ENCODE measurements at places on chromosomes 2 and 18.

DNA sequence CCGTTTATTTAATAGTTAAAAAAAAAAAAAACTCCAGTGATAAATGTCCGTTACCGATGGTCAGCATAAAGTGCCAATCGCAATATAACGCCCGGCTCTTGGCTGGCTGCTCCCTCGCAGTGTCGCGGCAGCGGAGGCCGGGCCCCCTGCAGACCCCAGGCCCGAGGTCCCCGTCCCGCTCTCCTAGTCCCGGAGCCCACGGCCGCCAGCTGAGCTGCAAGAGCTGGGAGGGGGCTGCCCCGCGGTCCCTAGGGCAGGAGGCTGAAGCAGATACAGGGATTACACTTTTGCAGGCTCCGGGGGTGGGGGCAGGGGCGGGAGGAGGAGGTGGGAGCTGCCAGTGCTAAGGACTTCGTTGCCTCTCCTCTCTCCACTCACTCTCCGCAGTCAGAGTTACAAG is 6.9 kb downstream of the OSR1 start:
- no peak for DNase-seq

GRCh38 chr2:204177977-204178522 is 241.5 kb downstream of the ICOS start:
- peak; percentile 67 for DNase-seq

- no peak for DNase-seq
Observed at GRCh38 chr2:100011272-100011731, 131.1 kb downstream of the AFF3 start.

DNA sequence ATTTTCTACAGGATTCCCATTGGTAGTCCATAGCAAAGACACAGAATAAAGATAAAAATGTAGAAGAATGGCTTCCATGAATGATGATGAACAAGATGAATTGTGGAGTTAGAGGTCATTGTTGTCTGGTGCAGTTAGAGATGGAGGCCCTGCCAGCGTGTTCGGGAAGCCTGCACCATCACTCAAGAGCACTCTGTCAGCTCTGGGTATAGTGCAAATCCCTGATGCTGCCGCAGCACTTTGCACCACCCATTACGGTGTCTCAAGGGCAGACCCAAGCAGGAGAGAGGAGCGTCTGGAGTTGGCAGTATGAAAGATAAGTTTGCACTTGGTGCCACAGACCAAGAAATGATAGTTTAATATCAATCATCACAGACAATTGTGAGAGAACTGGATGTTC is 181.6 kb upstream of the CHST9 start:
- no peak for DNase-seq

DNA sequence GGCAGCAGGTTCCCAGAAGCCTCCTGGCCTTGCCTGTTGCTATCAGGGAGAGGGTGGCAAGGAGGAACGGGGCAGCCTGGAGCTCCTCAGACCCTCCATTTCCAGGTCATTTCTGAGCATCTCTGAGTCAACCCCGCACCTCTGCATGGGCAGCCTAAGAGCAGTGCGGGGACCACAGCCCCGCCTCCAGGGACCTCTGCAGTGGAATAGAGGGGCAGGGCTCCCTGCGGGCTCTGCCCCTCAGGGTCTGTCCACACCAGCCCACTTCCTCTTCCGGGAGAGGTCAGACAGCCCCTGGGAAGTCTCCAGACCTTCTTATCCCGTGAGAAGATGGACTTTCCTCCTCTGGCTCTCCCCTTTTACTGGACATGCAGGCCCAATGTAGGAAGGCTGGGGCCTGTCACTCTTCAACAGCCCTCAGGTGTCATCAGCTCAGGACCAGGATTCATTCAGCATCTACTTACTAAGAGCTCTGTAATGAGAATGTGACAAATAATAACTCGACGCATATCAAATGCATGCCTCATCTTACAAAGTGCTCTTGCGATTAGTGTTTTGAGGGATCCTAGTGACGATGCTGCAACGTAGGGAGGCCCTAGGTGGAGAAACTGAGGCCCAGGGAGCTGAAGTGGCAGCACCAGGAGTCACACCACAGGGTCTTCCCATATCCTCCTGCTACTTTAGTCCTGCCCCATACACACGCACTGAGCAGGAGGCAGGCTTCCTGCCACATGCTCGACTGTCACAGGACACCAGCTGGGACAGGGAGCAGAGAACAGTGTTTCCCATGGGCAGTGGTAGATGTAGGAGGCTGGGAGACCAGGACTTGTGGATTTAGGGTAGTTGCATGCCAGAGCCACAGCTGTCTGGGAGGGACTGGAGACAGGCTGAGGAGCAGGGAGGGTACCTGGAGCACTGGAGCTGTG is 28.0 kb downstream of the SH2D6 start:
- DNase-seq = no peak

GRCh38 chr2:107634172-107634571 is 192.5 kb upstream of the RGPD4 start:
- no peak for DNase-seq

DNA sequence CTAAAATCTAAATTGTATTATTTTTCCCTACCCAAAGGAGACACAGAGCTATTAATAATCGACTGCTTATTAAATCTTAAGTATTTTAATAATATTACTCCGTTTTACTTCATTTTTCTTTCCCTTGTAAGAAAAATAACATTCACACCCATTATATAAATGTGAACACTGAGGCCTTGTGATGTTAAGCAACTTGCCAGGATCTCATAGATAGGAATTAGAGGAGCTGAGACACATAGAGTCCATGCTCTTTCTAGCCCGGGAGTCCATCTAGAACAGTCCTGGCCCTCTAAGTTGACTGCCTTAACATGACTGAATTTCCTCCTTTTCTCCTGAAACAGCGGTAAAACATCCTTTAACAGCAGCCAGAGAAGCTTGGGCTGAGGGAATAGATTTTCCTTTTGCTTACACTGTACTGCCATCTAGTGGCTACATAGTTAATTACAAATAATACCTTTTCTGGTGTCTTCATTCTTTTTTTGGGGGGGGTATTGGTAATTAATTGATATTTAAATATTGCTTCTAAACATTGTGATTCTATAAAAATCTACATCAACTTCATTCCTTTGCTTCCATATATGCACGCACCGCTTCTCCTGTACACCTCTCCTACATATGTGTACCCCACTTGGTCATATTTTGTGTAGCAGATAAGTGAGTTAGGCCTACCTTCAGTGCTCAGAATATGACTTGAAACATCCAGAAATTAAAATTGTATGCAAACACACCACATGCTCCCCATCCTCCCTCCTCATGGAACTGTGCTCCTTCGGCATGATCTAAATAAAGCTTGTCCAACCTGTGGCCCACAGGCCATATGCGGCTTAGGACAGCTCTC is 125.8 kb upstream of the HNMT start:
- peak; percentile 45 for DNase-seq

DNA sequence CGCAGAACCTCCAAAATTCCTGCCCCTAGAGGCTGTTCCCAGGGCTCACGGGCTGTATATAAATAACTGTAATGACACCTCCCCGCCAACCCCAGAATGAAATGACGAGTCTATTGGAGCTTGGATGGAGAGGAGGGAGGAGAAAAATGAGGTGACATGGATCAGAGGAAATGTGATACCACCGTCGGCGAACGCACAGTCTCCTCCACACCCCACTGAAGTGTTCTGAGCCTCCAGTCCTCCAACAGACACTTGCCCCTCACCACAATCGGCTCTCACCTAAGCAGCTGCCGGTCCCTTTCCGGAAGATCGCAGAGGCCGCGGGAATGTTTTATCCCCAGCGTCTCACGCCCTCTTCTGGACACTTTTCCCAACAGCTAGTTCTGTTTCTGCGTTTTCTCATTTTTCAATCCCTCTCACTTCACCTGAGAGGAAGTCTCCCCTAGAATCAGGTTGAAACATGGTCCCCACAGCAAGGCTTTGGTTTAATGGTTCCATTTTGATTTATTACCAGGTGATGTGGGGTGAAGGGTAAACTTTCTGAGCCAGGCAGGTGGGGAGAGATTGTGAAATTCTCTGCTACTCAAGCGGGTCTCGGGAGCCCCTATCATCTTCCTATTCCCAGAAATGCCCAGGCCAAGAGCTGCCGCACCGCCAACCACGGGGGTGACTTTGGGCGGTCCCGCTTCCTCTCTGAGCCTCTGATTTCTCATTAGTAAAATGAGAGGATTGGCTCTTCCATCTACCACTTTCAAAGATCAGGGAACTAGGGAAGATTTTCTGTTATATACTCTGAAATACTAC is 9.1 kb upstream of the MYO5B start:
- DNase-seq = peak; percentile 3

- no peak for DNase-seq
Observed at GRCh38 chr18:37425222-37425621, 140.4 kb downstream of the CELF4 start.

- DNase-seq = no peak
Observed at GRCh38 chr2:14492920-14493503, 139.5 kb upstream of the LRATD1 start.

GRCh38 chr2:598058-598802 is 79.0 kb downstream of the TMEM18 start:
- DNase-seq = no peak

DNA sequence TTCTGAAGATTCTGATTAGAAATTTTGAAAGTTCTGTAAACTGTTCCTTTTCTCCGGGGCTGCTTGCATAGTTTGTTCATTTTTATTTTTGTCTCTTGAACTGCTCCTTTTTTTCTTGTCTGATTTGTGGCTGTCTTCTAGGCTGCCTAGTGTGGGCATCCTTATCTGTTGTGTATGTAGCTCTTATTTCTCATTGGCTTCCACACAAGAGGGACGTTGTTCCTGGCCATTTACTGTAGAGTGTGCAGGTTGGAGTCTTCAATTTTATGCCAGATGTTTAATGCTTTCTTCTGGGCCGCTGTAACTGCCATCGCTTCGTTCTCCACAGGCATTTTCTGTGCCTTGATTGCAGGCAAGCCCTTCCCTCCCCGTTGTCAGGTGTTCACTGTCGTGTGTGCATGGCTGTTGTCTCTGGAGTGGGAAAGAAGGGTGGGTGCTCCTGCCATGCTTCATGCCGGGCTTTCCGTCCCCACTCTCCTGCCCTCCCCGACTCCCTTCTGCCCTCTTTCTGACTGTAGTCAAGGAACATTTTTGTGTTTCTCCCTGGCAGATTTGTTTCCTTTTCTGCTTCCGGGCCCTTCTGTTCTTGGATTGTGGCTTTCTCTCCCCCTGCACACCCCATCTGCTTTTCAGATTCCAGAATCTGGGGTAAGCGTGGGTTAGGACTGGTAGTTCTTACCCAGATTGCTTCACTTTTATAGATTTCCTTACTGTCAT is 15.5 kb downstream of the CEP192 start:
- no peak for DNase-seq

- no peak for DNase-seq
Observed at GRCh38 chr2:203732953-203733510, 26.6 kb downstream of the CD28 start.

DNA sequence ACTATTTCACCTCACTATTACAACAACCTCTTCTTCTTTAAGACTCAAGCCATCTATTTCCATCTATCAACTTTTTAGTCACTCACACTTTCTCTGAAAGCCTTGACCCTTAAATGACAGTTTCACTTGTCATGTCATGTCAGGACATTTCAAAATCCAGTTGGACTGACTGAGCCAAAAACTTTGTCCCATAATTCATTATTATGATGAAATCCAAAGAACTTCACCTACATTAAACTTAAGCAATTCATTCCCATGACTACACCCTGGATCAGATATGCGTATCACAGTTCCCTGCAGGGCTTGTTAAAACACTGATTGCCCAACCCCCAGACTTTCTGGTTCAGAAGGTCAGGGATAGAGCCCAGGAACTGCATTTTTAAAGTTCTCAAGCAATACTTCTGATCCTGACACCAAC is 26.5 kb downstream of the LDAH start:
- DNase-seq = no peak

DNA sequence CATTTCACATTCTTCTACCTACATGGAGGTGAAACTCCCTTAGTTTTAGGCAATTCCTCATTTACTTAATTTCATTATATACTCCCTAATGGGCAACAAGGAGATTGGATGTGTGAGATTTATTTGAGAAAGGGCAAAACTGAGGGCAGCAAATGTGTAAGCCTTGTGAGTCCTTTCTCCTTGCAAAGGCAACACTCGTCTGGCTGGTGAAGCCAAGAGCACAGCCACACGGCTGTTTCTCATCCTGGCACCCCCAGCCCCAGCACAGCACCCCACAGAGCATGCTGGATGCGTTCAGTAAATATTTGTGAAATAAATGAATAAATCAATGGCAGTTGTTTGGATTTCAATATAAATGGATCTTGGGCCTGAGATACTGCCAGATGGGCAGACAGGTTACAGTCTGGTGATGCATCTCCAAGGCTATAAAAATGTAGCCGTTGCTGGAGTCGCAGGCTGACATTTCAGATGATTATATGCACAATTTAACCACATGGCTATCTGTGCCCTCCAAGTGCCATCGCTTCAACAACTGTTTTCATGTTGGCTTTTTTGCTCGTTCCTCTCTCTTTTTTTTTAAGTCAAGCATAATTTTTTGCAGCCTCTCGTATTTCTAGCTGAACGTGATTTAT is 154.1 kb upstream of the REV1 start:
- no peak for DNase-seq

- DNase-seq = no peak
Observed at GRCh38 chr2:30984148-30984547, 154.1 kb downstream of the GALNT14 start.

GRCh38 chr2:186887107-186888090 is 38.4 kb upstream of the ZSWIM2 start:
- no peak for DNase-seq

- no peak for DNase-seq
Observed at GRCh38 chr2:54644236-54644635, 79.2 kb upstream of the EML6 start.

DNA sequence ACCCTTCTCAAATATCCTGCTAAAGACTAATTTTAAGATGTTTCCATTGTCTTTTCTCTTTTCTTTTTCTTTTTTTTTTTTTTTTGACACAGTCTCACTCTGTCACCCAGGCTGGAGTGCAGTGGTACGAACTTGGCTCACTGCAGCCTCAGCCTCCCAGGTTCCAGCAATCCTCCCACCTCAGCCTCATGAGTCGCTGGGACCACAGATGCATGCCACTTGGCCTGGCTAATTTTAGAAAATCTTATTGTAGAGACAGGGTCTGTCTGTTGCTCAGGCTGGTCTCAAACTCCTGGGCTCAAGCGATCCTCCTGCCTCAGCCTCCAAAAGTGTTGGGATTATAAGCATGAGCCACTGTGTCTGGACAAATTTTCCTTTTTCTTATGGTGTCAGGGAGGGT is 167.5 kb downstream of the MCFD2 start:
- DNase-seq = no peak

- DNase-seq = no peak
Observed at GRCh38 chr2:73685764-73686438, 43.7 kb upstream of the NAT8 start.
